DND-41 (cell line): ENCODE measurements at places on chromosomes 13 and 19.

DNA sequence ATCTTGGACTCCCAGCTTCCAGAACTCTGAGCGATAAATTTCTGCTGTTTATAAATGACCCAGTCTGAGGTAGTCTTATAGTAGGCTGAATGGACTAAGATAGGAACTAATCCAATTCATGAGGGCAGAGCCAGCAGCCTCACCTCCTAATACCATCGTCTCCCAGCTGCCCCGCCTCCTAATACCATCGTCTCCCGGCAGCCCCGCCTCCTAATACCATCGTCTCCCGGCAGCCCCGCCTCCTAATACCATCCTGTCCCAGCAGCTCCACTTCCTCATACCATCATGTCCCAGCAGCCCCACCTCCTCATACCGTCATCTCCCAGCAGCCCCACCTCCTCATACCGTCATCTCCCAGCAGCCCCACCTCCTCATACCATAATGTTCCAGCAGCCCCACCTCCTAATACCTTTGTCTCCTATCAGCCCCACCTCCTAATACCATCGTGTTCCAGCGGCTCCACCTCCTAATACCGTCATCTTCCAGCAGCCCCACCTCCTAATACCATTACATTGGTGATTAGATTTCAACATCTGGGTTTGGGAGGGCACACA, 2.4 kb upstream of the ARGLU1 start:
- no peak for DNase-seq

DNA sequence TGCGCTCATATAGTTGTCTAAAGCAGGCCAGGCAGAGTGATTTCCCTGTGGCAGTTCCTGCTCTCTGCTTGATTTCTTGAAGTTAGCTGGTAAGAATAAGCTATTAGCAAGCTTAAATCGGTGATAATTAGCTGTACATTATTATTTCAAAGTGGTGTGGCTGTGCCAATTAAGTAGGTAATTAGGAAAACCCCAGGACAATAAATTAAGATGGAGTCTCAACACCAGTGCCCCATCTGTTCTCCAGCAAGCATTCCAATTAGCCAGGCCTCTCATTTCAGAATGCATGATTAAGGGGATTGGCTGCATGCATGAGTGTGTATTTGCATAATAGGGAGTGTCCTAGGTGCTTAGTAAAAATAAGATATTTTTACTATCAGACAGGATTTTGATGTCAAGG, 342.3 kb downstream of the GPC5 start:
- DNase-seq = no peak

DNA sequence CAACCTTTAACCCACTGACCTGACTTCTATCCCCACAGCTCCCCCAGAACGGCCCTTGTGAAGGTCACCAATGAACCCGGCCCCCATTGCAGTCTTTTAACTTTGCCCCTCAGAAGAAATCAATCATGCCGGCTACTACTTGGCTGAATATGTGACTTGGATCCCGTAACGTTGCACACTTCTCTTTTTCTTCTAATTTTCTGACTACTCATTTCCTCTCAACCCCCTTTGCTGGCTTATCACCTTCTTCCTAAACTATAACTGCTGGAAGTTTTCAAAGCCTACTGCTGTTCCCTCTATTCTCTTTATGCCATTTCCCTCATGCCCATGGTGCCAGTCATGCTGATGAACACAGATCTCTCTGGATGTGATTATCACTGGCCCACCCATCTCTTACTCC, 367.6 kb downstream of the DNAJC15 start:
- DNase-seq = no peak

- no peak for DNase-seq
Observed at GRCh38 chr13:83825676-83826075, 56.6 kb downstream of the SLITRK1 start.
